Femur (tissue), 1 donor: ENCODE measurements at places on chromosomes 11 and 22.

DNA sequence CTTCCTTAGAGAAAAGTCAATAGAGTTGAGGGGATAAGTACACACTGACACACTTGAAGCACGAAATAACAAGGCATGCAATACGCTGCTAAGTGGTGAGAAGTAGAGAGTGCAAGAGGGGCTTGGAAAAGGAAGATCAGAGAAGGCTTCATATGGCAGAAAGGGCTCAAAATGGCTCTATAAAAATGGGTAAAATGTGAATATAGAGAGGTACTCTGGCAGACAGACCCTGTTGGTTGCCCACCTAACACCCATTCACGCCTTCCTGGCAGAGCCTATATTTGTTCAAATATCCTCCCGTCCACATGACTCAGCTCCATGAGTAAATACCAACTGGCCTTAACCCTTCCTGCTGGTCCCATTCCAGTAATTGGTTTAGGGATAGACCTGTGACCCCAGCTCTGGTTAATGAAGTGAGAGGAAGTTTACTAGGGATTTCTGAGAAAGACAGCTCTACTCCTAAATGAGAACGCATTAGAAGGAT is 38.9 kb upstream of the CCDC34 start:
- no peak for DNase-seq

DNA sequence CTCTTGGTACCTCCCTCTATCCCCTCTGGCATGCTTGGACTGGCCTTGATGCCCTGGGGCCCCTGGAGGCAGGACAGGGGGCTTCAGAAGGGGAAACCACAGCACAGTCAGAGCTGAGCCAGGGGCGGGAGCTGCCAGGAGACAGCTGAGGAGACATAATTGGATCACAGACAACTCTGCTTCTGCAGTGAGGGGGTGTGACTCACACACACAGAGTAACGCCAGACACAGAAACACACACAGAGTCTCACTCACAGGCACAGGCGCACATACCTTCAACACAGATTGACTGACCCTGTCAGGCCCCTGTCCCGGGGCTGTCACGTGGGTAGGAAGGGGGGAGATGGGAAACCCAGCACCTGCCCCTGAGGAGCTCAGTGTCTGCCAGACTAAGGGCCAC is 20.6 kb downstream of the STARD10 start:
- DNase-seq: peak; percentile 89

DNA sequence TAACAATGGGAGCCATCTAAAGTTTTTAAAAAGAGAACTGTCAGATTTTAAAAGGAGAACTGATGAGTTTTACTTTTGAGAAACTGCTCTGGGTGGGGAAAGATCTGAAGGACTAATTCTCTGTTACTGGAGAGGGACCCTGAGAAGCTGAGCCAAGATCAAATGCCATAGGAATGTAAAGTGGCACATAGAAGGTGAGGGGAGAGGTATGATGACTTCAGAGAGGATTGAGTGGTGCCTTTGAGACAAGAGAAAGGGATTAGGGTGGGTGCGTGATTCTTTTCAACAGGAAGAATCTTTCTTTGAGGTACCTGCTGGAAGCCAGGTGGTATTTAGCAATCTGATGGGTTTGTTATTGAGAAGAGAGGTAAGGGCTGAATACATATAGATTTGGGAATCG is 9.0 kb downstream of the CRKL start:
- DNase-seq: no peak

GRCh38 chr22:28521451-28521850 is 158.2 kb downstream of the TTC28 start:
- DNase-seq: no peak

DNA sequence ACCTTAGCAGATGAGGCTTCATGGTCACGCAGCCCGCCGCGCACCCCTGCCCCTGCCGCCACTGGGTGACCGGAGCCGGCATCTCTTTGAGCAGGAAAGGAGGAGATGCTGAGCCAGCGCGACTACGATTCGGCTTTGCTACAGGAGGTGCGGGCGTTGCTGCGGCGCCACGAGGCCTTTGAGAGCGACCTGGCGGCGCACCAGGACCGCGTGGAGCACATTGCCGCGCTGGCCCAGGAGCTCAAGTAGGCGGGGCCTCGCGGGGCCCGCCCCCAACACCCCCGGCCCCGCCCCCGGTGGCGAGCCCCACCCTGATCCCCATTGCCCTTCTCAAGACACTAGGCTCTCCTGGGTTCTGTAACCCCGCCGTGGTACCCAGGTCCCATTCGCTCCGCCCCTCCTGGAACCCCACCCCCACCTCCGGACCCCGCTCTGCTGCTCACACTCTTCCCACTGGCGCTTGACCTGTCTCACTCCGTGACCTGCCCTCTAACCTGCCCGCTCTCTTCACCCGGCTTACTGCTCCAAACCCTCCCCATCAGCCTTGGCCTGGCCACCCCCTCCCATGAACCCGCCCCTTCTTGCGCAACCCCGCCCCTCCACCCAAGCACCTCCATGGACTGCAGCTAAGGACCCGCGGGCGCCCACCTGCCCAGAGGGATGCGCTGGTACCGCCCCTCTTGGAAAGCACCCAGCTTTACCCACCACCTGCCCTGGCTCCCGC is 9.1 kb downstream of the CTSF start:
- no peak for DNase-seq

- no peak for DNase-seq
Measured at GRCh38 chr11:74007691-74008372, 1.1 kb downstream of the UCP3 start.

- DNase-seq: no peak
Measured at GRCh38 chr11:70782401-70782913, 384.1 kb downstream of the CTTN start.

DNA sequence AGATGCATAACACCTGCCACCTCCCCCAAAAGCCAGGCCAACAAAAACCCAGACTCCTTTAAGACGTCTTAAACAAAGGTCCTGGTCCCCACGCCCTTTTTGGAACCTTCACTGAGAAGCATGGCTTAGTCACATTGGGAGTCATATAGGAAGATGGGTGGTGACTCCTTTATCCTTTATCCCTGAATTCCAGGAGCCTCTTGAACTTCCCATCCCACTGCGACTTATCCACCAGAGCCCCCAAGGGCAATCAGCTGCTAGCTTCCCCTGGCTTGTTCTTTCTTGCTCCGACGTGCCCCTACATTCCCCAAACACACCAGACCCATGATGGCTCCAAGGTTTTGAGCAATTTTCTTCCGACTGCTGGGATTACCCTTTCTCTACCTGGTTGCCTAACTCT is 567.0 kb upstream of the CADM1 start:
- DNase-seq: no peak

GRCh38 chr11:130246270-130246669 is 68.4 kb downstream of the ZBTB44 start:
- no peak for DNase-seq

DNA sequence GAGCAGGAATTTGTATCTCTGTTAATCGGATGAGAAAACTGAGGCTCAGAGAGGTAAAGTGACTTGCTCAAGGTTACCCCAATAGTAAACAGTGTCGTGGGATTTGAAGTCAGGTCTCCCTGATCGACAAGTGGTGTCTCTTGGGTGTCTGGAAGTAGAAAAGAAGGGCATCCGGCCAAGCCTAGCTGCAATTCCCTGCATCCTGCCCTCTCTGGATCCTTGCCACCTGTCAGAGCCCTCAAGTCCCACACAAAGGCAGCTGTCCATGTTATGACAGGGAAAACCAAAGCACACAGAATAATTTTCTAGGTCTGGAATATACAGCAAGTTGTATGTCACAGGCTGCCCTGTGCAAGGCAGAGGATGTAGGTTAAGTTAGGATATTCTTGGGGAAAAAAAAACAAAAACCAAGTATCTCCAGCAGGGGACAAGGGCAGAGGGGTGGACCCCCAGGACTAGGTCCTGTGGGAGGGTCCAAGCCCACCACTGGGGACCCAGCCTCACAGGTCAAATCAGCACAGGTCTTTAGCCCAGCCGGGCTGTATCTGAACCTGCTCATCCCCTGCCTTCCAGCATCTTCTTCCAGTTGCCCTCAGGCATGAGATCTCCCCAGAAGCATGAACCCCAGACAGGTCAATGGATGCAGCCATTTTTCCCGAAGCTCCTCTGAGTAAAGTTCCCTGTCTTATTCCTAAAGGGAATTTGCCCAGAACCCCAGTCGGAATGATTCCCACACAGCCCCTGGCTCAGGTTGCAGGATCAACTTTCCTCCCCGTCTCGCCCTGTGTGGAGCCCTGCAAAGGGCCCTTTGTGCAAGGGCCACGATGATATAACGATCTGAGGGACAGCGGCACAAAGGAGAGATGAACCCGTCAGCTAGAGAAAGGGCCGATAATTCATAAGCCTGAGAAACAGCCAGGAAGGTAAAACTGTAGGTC is 15.0 kb downstream of the USH1C start:
- peak; percentile 67 for DNase-seq

DNA sequence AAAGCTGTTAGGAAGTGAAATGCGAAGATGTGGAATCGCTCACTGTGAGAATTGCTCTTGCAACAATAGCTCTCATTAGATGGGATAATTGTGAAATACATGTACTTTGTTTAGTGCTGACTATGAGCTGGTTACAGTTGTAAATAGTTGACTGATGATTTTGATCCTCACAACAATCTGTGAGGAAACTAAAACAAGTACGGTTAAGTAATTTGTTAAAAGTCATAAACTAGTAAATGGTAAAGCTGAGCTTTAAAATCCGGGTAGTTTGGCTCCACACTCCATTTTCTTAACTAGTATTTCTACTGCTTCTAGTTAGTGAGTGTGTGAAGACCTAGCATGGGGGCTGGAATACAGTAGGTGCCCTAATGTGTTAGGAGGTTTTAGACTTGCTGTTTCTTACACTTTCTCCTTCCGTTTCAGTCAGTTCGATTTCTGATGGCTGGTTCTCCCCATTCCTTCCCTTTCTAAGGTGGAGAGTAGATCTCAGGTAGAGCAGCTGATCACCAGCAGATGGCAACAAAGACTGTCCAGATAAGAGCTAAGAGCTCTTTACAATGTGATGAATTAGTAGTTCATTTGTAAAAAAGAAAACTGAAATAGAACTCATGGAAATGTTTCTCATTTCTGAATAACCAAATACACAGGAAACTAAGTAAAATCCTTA is 16.3 kb upstream of the CYP2R1 start:
- no peak for DNase-seq

- no peak for DNase-seq
Measured at GRCh38 chr11:114228435-114229411, 67.5 kb upstream of the NNMT start.

DNA sequence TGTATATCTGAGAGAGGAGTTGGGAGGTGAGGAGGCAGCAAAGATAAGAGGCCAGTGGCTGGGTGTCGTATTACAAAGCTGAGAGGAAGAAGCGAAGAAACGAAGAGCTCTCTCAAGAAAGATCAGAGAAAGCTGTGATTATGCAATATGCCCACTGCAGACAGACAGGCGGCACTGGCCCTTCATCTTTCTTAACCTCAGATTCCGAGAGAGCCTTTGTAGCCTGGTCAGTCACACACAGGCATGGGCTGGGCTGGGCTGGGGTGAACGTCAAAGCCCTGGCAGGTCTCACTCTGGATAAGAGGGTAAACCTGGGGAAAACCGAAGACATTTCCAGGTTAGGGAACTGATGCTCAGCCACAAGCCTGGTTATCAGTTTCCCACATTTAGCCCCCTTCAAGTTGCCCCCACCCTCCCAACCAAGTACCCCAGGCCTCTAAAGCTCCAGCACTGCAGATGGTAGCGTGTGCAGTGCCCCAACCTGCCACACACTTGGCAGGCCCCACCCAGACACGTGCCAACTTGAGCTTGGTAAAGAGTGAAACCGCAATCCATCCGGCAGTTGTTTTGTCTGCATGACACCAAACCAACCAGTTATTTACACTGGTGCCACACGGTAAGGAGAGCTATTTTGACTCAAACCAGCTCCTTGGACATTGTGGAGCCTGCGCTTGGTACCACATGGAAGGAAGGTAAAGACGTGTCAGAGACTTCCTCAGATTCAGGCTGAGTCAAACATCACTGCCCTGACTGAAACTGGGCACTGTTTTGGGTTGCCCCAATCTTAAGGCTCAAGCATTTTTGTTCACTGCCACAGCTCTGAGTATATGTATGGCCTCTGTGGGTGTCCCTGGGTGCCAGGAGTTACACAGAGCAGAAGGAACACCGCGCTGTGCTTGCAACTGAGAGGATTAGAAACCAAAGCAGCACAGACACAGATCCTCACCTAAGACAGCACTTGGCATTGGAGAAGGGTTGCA is 135.9 kb downstream of the FDX1 start:
- no peak for DNase-seq

DNA sequence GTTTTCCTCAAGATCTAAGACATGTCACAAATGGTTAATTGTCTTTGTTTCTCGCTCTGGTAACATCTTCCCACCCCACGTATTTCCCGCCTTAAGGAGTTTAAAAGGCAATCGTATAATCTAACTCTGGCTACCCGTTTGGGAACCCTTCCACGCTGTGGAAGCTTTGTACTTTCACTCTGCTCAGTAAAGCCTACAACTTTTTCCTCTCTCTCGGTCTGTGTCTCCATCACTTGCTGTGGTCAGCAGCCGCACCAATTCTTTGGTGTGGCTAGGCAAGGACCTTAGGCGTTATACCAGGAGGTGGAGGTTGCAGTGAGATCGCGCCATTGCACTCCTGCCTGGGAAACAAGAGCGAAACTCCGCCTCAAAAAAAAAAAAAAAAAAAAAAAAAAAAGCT is 1430.1 kb downstream of the LRRC4C start:
- DNase-seq: no peak

- peak; percentile 26 for DNase-seq
Measured at GRCh38 chr11:626475-627307, at the start of gene SCT. Gene SCT, minus strand, starts transcription at chr11:627181. Its CDS starts 38 bp downstream, at chr11:627143.

DNA sequence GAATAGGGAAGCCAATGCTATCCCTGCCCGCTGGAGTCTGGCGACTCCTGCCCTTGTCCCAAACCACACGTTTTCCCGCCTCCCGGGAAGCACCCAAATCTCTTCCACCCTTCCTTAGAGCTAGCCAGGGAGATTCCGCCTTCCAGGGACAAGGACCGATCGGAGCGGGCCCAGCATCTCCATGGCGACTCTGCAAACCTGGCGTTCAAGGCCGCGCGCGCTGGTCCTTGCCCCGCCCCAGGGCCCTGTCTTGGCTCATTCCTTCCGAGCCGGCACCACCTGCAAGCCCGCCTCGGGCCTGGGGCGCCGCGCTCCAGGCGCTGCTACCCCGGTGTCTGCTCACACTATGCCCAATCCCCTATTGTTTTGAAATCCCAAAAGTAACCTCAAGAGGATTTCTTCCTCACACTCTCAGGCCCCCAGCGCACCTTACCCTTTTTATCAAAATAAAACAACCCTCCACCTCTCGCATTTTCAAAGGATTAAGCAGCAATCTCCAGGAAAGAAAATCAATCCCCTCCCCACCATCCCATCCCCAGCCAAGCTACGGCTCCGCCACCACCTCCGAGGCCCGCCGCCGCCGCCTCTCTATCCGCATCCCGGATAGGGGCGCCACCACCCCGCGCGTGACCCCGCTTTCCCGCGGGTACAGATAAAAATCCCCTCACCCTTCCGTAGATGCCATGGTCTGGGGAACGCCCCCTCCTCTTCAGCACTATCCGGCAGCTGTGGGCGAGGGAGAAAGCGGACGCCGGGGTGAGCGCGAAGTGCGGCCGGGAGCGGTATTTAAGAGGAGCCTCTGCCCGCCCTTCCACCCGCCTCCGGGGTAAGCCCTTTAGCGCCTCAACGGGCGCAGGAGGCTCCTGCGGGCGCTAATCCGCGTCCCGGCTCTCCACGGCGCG is 825 bp downstream of the SLC1A2 start:
- no peak for DNase-seq

- DNase-seq: no peak
Measured at GRCh38 chr11:129881570-129882170, 13.7 kb downstream of the NFRKB start.
